ENCODE measurements at places on chromosomes 13 and 19. TPM values are rescaled to one million over a fixed set of nuclear protein-coding genes. Genes with fewer than 3 reads are reported as not detected.

The SLC17A7 gene
- not detected for total RNA-seq

DNA sequence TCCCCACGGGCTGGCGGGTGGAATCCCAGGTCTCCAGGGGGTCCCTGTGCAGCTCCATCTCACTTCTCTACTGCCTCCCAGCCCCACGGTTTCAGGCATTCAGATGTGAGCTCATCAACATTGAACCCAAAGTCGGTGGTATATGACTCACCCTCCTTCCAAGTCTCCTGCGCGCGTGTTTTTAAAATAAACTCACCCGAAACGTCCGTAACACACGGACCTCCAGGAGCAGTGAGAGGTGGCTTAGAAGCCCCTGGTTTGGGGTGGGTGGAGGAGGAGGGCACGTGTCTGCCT lies 14.0 kb upstream of the CRTC1 start:
- peak; percentile 34 for DNase-seq

GRCh38 chr13:99642006-99642405 lies 140.7 kb downstream of the TM9SF2 start:
- no peak for DNase-seq

DNA sequence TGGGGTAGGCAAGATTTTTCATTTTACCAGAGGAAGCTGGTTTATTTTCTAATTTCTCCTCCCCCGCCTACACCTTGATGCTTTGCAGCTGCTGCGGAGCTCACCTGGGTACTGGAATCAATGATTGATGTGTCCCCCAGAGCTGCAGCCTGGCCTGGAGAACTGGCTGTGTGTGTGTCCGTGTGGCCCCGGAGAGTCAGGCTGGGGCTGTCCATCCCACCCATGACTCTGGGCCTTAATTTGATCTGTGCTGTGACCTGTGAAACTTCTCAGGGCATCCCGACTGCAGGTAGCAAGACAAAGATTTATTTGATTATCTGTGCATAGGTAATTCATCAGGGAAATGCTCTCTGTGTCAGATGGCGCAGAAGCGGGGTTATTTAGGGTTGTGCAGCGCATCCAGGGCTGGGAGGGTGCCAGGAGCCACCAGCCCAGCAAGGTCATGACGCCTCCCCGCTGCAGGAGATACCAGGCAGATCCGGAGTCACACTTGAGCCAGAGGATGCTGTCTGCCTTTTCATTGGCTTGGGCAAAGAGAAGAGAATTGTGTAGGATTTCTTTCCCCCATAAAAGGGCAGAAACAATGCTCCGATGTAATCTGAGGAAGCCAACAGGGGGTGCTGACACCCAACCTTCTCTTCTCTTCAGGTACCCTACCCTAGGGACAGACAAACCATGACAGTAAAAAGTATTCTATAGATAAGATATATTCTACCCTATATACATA lies 346.6 kb downstream of the TSHZ3 start:
- no peak for DNase-seq

The RB1 gene
- 28.1 TPM for total RNA-seq

DNA sequence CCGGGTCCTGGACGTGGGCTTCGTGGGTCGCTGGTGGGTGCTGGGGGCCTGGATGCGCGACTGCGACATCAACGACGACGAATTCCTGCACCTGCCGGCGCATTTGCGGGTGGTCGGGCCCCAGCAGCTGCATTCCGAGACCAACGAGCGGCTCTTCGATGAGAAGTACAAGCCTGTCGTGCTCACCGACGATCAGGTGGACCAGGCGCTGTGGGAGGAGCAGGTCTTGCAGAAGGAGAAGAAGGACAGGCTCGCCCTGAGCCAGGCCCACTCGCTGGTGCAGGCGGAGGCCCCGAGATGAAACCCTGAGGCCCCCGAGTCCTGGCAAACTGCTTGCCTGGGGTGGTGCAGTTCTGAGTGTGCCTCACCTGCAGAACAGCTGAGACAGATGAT lies 787 bp downstream of the TIMM29 start:
- no peak for DNase-seq
